ENCODE measurements at places on chromosomes 6 and 20.

GRCh38 chr6:164102693-164103092, 688.2 kb downstream of the QKI start:
- no peak for DNase-seq

DNA sequence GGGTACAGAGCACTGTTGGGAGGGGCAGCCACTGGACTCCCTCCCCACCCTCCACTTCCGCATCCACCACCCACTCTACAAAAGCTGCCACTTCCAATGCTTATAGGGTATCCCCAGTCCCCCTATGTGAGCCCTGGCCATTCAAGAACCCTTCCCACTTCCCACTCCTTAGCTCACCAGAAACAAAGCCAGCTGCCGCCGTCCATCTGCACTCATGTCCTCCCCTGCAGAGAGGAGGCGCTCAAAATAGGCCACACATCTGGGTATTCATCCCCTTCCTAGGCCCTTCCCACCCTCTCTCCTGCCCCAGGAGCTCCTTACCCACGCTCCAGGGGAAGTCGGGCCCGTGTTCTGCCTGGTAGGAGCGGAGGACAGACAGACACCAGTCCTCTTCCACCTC, 6.5 kb upstream of the LY6G5C start:
- no peak for DNase-seq

- DNase-seq, result no peak
Observed at GRCh38 chr6:56364431-56364826, 117.0 kb upstream of the COL21A1 start.

- no peak for DNase-seq
Observed at GRCh38 chr6:84228198-84228543, 728 bp upstream of the CEP162 start.

DNA sequence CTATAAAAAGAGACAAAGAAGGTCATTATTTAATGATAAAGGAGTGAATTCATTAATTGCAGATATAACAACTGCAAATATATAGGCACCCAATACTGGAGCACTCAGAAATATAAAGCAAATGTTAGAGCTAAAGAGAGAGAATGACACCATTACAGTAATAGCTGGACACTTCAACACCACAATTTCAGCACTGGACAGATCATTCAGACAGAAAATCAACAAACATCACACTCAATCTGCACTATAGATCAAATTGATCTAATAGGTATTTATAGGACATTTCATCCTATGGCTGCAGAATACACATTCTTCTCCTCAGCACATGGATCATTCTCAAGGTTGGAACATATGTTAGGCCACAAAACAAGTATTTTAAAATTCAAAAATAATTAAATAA, 72.7 kb downstream of the MAP7 start:
- DNase-seq, result no peak

- no peak for DNase-seq
Observed at GRCh38 chr20:58996226-58996611, 10.8 kb downstream of the CTSZ start.

DNA sequence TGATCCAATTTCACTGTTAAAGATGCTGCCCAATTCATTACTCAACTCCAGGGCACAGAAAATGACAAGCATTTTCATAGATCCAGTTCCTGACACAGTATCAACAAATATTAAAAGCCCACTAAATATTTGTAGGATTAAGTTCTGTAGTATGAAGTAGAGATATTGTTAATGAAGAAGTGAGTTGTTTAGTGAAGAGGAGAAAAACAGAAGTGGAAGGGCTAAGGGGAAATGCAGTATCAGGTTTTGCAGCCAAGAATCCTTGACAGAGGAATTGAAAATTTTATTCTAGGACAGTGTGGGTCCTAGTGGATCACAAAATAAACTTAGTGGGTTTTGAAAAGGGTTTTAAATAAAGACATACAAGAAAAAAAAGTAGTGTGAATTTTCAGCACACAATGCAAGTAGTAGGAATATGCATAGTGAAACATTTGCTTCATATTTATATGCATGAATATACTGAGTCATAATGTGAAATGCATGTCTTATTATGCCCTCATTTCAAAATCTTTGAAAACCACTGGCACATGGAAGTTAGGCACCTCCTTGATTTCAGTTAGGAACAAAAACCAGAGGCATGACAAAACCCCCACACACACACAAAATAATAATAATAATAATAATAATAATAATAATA, 338.6 kb downstream of the KHDRBS2 start:
- DNase-seq, result no peak

Data from MV-4-11 (cell line).